ENCODE measurements at places on chromosomes 6 and 20.

DNA sequence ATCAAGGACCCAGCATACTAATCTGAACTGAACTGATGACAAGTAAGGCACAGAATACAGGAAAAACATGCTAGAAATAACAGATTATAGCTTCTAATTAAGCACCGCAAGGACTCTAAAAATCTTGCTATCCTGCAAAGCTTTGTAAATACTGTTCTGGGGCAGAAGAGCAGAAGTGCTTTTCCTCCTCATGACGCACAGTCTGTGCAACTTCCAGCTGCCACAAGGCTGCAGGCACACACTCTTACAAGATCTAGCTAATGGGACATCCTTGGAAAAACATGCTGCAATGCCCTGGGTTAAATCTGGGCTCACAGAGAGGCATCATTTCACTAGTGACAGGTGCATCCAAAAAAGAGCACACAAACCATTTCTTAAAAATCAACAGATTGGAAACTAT is 188.6 kb downstream of the GJA10 start:
- DNase-seq, result no peak

DNA sequence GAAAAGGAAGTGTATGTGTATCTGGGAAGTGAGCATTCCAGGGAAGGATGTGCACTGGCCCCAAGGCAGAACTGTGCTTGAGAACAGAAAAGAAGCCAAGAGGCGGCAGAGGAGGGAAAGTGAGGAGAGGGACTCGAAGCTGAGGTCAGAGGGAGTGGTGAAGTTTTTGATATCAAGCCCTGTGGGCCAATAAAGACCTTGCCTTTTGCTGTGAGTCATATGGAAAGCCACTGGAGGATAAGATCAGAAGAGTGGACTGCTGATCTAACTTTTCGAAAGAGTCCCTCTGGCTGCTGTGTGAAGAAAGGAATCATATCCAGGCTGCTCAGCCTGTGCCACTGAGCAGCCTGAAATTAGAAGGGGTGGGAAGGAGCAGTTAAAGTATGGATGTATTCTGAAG is 99.4 kb downstream of the EYA4 start:
- DNase-seq, result no peak

DNA sequence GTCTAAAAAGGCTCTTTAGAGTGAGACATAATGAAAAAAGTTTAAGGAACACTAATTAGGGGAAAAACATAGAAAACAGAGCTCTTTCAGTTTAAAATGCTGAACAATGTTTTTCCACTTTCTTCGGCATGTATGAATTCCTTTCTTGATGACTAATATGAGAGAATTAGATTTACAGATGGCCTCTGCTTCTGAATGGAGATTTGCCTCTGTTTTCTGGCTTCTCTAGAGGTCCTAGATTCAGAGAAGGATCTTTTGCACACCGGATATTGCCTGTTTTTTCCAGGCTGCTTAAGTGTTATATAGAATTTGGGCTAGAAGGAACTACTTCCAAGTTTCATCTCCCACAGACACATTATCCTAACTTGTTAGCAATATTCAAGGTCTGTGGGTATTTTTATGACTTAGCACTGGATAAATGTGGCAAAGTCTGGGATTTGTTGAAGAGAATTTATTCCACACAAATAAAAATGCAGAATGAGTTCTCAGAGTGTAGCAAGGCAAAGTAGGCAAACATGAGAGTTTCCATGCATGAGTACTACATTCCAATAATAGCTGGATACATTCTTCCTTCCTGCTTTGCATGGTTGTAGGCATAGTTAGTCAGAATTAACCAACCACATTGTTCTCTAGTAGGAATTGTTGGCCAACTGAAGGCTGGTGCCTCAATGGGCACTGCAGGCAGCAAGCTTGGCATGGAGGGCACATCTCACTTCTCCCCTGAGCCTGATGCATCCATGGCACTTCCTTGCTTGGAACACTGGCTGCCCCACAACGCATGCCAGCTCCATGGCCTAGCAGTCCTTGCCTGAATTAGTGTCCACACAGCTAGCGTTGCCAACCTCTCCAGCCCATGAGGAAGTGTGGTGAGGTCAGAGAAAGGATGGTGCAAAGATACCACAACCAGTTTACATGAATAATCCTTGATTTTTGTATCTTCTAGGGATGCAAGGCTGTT is 224.2 kb downstream of the CLIC5 start:
- DNase-seq, result no peak

DNA sequence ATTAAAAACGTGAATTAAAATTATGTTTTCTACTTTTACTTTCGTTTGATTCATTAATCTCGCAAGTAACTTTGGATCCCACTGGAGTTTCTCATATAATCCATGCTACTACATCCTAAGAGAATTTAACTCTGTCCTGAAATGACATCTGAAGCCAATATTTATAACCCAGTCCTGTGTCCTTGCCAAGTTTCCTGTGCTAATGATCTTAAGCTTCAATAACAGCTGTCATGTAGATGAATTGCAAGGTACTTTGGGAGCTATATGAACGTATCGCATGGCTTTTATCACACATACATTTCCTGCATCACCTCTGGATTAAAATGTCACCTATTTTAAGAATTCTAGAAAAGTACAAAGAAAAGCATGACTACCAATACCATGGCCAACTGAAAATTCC is 833.8 kb upstream of the CITED2 start:
- DNase-seq, result no peak

- no peak for DNase-seq
Measured at GRCh38 chr6:78942446-78942845, 75.1 kb downstream of the IRAK1BP1 start.

- no peak for DNase-seq
Measured at GRCh38 chr20:1827974-1828785, 67.0 kb upstream of the SIRPA start.

DNA sequence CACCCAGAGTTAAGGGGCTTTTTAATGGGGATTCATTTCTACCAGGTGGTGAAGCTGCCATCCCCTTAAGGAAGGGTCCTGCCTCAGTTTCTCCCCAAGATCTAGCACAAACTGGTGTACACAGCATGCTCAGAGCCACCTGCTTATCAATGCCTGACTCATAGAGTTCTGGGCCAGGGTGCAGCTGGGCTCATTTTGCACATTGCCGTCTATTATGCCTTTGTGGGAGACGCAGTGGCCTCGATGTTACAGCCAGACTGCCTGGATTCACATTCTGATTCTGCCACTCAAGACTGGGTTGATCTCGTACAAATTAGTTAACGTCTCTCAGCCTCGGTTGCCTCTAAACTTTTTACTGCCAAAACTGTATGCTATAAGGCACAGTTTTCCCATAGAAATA is 365.7 kb downstream of the ZFAND3 start:
- no peak for DNase-seq

DNA sequence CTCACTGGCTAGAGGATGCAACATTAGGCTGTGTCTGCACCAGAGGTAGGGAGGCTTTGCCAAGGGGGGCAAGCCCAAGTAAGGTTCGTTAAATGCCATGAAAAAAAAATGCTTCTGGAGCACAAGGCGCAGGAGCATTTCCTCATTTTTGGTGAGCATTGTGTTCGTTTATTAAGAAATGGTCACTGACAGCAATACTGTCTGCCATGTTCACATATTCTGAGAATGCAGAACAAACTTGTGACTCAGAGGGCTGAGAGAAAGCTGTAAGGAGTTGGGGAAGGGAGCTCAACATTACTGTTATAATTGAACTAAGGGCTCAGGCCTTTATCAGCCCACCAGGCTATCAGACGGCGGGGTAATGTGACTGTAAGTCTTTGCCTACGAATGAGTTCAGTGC is 465.4 kb upstream of the BTBD3 start:
- no peak for DNase-seq

DNA sequence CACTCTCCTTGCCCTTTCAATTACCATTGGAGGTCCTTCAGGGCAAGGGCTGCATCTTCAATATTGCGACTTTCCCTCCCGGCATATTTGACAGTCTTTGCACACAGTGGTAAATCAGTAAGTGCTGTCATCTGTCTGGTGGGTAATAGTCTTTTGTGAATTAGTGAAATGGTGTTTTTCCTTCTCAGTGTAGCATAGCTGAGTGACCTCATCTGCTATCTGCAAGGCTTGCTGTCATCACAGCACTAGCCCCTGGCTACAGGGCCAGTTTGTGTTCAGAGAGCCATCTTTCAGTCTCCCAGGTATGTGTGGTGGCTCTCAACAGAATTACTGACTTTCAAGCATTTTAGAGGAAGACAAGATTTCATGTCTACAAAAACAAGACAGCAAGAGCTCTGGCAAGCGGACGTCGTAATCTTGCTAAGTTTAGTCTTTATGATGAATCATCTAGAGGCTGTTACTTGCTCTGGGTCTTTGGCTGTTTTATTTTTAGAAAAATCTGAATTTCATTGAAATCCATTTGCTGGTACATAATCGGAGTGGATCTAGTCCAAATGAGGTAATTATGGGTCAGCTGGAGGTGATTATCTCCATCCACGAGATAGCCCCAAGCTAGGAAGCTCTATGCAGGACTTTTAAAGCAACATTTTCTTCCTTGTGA is 528.9 kb downstream of the EPM2A start:
- DNase-seq, result no peak

DNA sequence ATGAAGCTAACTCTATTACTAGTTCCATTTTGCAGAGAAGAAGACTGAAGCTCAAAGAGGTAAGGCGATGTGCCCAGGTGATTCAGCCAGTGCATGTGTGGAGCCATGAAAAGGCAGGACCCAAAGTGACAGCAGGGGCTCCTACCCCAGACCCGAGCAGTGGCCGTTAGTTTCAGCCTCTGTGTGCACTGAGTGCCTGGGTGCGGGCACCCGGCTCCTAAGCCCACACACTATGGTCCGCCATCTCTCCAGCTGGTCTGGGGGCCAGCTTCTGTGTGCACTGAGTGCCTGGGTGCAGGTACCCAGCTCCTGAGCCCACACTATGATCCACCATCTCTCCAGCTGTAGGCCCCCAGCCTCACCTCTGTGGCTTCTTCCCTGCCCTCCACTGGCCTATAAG is 123.5 kb upstream of the CST7 start:
- no peak for DNase-seq

GRCh38 chr6:154721460-154721859 is 11.8 kb upstream of the SCAF8 start:
- no peak for DNase-seq

GRCh38 chr20:22523499-22524392 is 60.6 kb downstream of the FOXA2 start:
- no peak for DNase-seq
